ENCODE measurements at places on chromosomes 7 and 10.

- no peak for DNase-seq
Measured at GRCh38 chr7:28516390-28517172, 104.3 kb downstream of the CREB5 start.

GRCh38 chr7:134645478-134645877 is 1.2 kb upstream of the BPGM start:
- no peak for DNase-seq

- DNase-seq: no peak
Measured at GRCh38 chr10:112628951-112629609, 182.1 kb downstream of the VTI1A start.

- peak; percentile 0 for DNase-seq
Measured at GRCh38 chr7:38630720-38631673, at the start of gene AMPH. AMPH (minus strand) TSS chr7:38631373; CDS start chr7:38631351, 22 bp downstream.

DNA sequence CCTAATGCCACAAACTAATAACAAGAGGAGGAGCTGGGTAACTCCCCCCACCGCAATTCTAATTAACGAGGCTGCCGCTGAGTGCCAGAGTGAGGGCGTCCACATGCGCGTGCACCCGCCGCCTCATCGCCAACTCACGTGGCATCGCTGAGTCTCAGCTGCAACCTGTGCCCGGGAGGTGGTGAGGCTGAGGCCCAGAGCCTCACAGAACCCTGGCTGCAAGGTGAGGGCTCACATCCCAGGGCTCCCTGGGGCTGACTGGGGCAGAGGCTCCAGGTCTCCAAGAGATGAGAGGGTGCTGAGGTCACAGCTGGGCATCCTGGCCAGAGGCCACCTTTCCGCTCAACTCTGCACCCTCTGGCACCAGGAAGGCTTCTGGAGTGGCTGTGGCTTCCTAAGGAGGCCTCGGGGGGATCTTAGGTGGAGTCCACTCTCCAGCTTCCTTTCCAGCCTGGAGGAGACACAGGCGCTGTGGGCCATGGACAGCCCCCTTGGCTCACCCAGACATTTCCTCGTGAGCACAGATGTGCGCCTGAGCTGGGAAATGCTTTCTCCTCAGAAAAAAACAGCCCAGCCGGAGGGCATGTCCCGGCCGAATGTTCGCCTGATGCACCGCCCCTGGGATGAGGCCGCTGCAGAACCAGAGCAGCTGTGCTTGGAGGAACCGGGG is 242.6 kb downstream of the MAD1L1 start:
- DNase-seq: no peak

- DNase-seq: no peak
Measured at GRCh38 chr10:32171204-32171603, 115.0 kb upstream of the KIF5B start.

GRCh38 chr10:55329796-55330195 is 528.8 kb upstream of the PCDH15 start:
- DNase-seq: no peak

DNA sequence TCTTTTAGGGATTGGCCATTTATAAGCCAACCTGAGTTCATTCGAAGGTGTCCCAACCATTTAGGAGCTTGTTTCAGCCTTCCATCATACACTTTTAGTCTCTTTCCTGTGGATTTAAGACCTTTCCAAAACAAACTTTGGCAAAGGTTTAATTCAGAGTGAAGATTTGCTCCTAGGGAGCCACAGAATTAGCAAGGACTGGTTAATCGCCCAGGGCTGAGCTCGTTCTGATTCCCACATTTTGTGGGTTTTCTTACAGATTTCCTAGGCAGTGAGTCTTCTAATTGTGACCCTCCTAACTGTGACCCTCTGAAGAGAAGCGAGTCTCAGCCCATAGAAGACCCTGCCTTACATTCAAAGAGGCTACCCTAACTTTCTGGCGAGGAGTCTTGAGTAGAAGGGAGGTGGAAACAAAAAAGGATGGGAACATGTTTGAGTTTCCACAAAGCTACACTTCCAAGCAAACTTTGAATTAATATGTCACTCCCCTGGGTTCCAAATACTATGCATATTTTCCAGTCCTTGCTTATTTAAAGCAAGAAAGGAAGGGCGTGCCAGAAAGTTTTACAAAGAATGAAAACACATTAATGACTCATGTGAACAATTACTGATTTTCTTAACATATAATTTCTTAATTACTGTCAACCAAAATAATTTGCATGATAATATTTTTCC is 118.3 kb downstream of the ARID5B start:
- no peak for DNase-seq

DNA sequence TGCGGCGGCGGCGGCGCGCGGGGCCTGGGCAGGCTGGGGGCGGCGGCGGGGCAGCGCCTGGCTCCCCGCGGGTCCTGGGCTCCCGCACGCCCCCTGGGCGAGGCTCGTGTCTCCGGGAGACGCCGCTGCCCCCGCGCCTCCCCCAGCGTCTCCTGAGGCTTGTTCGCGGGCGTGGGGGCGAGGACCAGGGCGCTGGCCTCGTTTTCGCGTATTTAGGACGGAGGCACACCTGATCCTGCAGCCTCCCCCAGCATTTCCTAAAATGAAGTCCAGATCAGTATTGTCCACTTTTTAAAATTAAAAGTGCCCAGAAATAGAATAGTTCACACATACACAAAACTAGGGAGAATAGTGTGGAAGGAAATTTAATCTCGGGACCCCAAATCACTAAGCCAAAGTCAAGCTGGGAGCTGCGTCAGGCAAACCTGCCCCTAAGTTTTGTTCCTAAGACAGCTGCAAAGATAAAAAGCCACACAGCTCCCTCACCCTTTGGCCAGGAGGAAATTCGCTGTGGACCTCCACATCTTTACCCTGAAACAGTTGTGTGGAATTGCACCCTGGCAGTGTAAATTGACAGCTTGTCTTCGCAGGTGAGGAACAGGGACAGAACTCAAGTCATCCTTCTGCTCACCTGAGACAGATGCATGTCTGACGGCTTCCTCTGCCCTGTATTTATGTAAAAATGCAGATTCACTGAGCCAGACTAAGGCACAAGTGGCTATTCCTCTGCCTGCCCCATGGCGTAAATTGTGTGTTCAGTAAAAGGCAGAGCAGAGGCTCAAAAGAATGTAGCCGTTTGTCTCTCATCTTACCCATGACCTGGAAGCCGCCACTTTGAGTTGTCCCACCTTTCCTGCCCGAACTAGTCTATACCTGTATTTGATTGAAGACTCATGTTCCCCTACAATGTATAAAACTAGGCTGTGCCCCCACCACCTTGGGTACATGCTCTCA is 740 bp downstream of the GALNT11 start:
- DNase-seq: no peak

GRCh38 chr10:131930586-131931330 is 29.9 kb downstream of the PPP2R2D start:
- no peak for DNase-seq

DNA sequence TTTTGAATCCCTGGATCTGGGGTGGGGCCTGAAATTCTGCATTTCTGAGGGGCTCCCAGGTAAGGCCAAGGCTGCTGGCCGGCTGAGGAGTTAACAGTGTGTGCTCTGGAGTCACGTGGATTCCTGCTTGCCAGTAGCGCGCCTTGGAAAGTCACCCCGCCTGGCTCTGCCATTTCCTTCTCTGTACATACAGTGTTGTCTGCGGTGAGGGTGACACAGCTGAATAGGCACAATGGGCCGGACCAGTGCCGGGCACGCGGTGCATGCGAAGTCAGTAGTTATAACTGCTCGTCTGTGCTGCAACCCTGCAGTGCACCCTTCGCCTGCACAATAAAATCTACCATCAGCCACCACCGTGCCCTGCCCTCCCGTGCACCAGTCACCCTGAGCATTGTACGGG is 68.0 kb upstream of the EEPD1 start:
- DNase-seq: no peak

GRCh38 chr10:133465950-133466474 is 12.3 kb downstream of the SCART1 start:
- no peak for DNase-seq

GRCh38 chr7:120475994-120476393 is 203.0 kb downstream of the KCND2 start:
- no peak for DNase-seq

DNA sequence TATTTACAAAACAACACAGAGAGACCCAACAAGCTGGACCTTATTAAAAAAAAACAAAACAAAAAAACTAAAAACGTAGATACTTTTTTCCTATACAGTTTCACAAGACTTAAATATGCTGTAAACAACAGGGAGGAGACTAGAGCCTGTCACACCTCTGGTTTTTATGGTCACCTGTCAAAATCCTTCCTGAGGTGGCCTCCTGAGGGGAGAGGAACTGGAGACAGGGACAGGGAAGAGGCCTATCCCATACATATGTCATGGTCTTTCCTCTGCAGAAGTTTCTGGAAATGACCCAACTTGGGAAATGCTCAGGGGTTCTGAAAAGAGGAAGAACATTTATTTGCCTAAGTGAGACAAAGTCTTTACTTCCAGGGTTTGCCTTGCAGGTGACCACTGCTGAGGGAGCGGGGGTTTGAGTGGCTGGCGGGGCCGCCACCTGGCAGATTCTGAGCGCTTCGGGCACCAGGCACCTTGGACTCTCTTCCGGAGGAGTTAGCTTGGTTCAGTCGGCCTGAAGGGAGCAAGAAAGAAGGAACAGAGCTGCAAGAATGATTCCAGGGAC is 18.3 kb downstream of the CPA1 start:
- DNase-seq: no peak

GRCh38 chr10:110724937-110725336 is 80.8 kb downstream of the RBM20 start:
- DNase-seq: no peak

- DNase-seq: no peak
Measured at GRCh38 chr7:131633342-131633843, 77.0 kb upstream of the PODXL start.

GRCh38 chr7:100673942-100674410 is 436 bp downstream of the GNB2 start:
- DNase-seq: no peak

DNA sequence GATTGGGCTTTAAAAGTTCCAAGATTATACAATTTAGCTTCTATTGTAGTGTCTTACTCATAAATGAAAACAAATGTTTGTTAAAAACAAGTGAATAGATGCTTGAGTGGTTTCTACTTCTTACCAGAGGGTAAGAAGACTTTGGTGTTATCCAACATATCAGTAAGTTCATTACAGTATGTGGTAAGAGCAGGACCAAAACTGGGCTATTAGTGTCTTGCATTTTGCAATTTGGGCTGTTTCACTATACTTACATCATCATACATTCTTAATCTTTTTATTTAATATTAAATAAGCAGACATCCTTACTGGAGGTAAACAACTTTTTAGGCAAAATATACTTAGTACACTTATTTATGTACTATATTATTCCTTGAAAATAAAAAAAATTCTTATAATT is 248.4 kb upstream of the HGF start:
- no peak for DNase-seq

DNA sequence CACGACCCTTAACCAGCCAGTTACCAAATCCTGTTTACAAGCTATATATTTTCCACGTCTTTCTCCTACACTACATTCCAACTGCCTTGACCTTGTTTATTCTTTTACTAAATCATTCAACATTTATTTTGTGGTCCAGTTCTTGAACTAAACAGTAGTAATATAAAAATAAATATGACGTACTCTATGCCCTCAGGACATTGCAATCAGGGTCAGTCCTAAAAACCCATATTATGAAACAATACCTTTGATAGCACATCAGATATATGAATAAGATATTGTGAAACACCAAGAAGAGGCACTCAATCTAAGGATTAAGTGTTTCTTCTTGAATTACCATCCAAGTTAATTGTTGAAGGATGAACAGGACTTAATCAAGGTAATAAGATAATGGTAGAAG is 52.5 kb upstream of the WNT16 start:
- no peak for DNase-seq

DNA sequence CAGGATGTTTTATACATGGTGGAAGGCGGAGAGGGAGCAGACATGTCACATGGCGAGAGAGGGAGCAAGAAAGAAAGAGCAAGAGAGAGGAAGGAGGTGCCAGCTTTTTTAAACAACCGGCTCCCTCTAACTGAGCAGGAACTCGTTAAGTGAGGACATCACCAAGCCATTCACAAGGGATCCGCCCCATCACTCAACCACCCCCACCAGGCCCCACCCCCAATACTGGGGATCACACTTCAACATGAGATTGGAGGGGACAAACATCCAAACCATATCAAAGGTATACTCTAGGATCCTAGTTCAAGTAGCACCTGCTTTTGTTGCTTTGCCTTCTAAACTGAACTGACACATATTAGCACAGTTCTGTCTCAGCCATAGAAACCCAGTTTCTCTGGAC is 141.9 kb upstream of the KLF14 start:
- DNase-seq: no peak

DNA sequence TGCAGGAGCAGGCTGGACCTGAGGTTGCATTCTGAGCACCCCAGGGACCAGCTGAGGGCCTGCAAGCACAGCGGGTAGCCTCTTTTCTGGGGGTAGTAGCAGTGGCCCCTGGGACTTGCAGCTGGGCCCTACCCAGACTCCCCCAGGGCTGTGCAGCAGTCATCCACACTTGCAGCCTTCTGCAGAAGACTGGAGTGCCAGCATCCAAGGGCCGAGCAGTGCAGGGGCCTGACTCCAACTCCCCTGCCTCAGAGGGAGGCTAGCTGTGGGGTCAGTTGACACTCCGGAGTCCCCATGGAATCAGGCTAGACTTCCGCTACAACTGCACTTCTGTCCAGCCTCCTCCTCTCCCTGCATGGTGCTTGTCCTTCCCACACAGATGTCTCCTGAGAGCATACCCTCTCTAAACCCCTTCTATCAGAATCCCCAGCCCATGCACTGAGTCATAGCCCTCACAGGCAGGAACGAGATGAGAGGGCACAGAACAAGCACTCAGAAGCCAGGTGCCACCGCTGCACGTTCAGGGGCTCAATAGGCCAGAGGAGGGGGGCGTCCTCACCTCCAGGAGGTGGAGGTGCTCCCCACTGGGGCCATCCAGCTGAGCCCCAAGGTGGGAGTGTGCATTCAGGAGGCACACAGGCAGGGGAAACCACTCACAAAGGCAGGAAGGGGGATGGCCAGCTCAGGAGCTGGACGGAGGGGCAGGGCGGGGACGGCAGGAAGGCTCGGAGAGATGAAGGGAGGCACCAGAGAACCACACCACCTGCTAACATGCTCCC is 7.5 kb downstream of the RASGEF1A start:
- no peak for DNase-seq

- DNase-seq: no peak
Measured at GRCh38 chr7:128171342-128171918, 69.6 kb upstream of the LEP start.

DNA sequence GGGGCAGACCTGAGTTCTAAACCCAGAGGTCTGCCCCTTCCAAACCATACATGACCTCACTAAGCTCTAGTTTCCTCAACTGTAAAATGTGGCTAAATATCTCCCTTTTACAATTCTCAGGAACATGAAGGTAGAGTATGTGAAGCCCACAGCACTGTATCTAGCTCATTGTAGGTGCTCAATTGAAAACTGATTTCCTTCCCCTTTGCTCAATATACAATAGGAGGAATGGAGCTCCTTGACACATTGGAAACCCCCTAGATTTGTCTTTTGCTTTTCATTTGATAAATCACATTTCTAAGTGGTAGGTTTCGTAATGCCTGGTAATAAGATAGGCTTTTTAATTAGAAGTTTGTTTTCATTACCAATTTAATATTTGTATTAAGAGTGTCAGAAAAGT is 153.3 kb downstream of the ARID5B start:
- DNase-seq: no peak
